ENCODE measurements at places on chromosomes 4 and X. TPM values are rescaled to one million over a fixed set of nuclear protein-coding genes. Genes with fewer than 3 reads are reported as not detected.

The GPRASP1 gene
- total RNA-seq = 0.87 TPM

The SMARCA5 gene
- total RNA-seq = 46.9 TPM

The SULT1B1 gene
- total RNA-seq = not detected

The SYTL4 gene
- total RNA-seq = 8.0 TPM

The GABRE gene
- 17.1 TPM for total RNA-seq

The CLCN4 gene
- total RNA-seq = 10.9 TPM

The SLC6A14 gene
- not detected for total RNA-seq

The MOSPD2 gene
- total RNA-seq = 21.7 TPM

The CNKSR2 gene
- not detected for total RNA-seq

The ASB5 gene
- 1.4 TPM for total RNA-seq

Measured in SJSA1 (cell line).